ENCODE measurements at places on chromosomes 1 and 21. TPM values are rescaled to one million over a fixed set of nuclear protein-coding genes. Genes with fewer than 3 reads are reported as not detected.
A peak's percentile ranks its signal among the peaks of the same experiment; 100 is the strongest.

DNA sequence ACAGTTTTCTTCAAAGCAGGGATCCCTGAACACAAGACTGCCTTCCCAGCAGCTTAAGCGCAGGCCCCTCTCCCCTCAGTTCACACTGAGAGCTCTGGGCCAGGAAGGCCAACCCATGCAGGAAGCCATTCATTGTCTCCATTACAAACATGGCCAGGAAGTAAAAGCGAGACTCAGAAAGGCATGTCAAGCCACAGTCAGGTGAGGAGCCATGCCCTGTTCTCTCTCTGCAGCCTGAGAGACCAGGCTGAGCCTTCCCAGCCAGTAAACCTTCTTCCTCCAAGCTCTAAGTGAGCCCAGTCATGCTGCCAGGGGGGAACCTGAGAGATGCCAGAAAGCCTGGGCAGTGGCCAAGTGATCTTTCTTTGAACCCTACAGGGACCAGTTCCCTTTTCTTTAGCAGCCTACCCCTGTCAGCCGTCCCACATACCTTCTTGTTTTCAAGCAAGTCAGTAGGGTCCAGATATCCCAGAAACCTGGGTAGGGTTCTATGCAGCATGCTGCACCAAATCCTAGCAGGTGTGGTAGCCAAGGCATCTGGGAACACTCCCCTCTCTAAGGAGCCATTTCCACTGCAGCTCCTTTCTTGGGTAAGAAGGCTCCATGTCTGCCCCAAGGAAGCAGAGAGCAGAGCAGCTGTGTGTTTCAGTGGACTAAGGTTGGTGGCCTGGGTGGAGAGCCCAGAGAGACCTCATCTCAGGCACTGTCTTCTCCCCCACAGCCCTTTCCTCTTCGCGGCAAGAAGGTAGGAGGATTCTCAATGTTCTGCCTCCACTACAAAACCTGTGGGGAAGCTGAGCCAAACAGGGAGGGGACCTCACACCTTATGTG, 977 bp downstream of the TRAF3IP3 start:
- no peak for DNase-seq

DNA sequence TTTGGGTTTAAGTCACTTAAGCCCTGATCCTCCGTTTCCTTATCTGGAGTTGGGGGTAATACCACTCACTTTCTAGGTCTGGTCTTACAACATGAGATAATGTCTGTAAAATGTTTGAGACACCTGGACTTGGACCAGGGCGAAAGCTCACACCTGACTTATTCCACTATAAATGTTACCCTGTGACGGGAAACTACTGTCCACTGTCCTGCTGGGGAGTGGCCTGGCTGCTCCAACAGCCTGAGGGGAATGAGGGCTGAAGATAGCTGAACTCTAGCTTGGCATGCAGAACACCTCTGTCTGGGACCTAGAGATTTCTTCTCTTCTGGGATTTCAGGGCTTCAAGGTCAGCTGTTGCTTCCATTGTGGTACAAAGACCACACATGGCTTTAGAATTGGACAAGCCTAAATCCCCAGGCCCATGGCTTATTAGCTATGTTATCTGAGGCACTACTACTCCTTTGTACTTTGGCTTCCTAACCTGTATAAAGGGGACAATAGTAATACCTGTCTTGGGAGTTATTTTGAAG, 9.5 kb upstream of the A3GALT2 start:
- DNase-seq: no peak

DNA sequence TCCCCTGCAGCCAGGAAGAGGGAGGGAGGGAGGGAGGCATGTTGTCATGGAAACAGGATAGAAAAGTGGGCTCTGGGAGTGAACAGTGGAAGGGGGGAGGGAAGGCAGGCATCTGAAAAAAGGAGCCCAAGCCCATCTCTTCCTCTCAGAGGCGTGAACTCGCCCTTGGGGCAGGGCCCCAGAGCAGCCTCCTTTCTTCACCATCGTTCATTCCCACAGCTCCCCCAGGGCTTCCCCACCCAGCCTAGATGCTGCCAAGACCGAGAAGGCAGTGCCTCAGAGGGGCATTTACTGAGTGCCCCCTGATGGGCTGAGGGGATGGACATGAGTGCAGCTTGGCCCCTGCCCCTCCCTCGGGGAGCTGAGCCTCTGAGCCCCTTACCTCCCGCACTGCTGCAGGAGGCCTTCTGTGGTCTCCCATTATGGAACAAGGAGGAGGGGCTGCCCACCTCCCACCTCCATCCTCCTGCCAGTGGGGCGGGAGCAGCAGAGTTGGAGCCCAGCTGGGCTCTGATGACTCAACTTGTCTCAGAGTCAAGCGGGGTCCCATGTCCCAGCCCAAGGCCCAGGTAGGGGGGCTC, 39.1 kb upstream of the KIF21B start:
- DNase-seq: no peak

DNA sequence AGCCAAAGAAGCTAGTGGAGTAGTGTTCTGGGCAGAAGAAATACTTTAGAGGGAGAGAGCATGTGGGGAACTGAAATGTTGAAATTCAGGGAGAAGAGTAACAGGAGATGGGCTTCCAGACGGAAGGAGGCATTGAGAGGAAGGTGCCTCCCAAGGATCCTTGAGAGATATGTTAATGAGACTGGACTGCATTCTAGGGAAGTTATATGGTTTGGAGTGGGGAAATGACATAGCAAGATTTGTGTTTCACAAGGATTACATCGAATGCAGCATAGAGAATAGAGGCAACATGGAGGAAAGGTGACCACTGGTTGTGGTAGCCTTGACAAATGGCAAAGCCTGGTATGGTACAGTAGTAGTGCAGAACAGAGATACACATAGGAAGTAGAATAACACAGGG, 160.5 kb upstream of the HMCN1 start:
- no peak for DNase-seq

DNA sequence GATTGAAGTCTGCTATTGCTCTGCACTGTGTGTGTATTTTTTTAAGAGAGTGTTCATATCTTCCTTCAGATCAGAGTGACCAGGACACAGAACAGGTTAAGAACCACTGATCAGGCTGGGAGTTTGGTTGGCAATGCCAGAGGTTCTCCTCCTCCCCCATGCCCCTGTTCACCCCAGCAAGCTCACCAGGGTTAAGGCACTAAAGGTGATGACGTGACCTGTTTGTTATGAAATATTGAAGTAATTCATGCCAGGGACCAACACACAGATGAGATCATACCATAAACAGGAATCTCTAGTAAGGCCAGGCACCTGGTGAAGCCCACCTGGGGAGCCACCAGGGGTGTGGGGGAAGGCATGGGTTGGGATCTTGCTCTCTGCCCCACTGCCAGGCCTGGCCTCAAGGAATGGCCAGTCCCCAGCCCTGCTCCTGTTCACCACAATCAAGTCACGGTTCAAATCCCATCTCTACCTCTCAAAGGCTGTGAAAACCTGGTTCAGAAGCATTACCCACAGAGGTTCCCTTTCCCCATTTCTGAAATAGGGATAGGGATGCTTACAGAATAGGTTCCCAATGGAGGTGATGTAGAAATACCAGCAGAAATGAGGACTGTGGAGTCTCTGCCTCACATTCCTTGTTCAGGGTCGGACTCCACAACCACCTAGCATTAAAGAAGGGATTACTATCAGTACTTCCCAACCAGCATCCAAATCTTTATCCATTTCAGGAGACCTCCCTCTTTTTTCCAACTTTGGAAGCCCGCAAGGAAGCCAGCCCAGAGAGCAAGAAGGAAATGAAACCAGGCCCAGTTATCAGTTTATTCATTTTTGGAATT, 2.4 kb downstream of the ID3 start:
- no peak for DNase-seq

DNA sequence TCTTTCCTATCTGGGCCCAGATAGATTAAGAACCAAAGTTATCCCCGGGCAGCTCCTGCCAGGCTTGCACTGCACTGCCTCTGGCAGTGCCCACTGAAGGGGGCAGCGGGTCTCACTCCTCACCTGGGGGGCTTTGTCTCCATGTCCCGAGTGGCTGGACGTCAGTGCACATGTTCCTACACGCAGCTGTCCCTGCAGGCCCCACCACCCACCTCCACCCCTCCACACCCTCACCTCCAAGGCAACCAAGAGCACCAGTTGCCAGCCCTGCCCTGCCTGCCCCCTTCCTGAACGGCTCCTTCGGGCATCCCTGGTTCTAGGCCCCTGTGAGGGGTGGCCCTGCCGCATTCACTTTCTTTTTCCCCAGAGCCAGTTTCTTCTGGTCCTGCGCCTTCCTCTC, 147.2 kb downstream of the PEX14 start:
- peak; percentile 62 for DNase-seq

DNA sequence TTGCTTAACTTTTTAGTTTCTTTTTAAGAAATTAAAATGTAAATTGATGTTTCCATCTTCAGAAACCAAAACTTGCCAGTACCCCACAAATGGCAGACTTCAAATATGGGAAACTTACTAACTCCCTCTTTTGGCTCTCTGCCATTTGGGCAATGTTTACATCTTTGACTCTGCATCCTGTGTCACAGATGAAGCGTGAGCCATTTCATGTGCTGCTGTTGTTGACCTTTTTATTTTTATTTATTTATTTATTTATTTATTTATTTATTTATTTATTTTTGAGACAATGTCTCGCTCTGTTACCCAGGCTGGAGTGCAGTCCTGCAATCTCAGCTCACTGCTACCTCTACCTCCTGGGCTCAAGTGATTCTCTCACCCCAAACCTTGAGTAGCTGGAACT, 16.0 kb upstream of the COG2 start:
- DNase-seq: no peak

GRCh38 chr1:45348966-45349677, 8.9 kb upstream of the MUTYH start:
- DNase-seq: no peak

- DNase-seq: no peak
Measured at GRCh38 chr1:109959974-109960744, 24.4 kb upstream of the AHCYL1 start.

DNA sequence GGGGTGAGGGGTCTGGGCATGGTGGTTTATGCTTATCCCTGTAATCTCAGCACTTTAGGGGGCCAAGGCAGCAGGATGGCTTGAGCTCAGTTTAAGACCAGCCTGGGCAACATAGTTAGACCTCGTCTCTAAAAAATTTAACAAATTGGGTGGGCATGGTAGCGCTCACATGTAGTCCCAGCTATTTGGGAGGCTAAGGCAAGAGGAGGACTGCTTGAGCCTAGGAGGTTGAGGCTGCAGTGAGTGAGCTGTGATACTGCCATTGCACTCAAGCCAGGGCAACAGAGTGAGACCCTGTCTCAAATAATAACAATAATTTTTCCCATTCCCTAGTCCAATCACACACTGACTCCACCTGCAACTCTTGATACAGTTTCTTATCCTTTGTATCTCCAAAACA, 6.3 kb downstream of the WASF2 start:
- DNase-seq: no peak

DNA sequence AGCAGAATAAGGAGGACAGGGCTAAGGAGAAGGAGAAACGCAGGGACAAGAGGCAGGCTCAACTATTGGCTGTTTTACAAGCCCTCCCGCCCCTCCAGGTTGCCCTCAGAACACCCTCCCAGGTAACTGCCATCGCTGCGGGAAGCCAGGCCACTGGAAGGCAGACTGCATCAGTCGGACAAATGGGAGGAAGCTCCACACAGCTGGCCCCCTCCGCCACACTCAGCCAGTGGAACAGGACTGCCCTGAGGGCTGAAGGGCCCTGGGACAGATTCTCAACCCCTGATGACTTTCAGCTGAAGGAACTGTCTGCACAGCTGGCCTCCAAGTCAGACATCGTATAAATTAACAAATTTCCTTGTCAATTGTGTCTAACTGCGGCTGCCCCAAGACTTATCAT, 21.8 kb downstream of the LRRC3 start:
- no peak for DNase-seq

DNA sequence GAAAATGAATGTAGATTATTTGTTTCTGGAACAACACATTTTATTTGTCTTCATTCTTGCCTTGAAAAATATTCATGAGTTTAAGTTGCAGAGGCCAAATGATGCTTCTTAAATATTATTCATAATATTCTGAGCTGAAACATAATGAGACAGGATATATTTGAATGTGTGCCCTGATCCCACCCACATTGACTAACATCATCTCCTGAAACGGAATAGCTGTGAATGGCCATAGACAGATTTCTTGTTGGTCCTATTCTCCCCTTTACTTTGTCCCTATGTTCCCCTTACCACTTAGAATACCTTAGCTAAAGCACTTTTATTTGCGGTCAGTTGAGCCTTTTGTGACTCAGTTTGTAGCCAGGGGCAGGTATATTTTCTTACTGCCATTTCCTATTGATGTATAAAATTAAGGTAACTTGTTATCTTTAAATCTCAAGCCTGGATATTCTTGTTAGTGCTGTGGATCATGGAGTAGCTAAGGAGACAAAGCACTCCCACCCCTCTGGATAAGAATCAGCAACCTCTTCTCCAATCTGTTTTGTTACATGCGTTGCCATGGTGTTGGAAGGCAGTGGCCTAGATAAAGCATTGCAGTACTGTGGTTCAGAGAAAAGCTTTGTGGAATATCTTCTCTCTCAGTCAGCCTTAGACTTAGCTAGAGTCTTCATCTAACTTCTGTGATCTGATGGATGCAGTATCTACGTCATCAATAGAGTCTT, 478.5 kb upstream of the DEPDC1 start:
- DNase-seq: no peak

GRCh38 chr1:89089962-89090361, 25.0 kb upstream of the GBP1 start:
- DNase-seq: no peak

- DNase-seq: no peak
Measured at GRCh38 chr21:16262091-16262490, 532.3 kb downstream of the USP25 start.

- no peak for DNase-seq
Measured at GRCh38 chr1:209686322-209686721, 11.1 kb downstream of the G0S2 start.

- DNase-seq: peak; percentile 39
Measured at GRCh38 chr1:244796719-244797406, 38.6 kb upstream of the COX20 start.

- DNase-seq: no peak
Measured at GRCh38 chr1:19670787-19671186, 6.1 kb downstream of the HTR6 start.

DNA sequence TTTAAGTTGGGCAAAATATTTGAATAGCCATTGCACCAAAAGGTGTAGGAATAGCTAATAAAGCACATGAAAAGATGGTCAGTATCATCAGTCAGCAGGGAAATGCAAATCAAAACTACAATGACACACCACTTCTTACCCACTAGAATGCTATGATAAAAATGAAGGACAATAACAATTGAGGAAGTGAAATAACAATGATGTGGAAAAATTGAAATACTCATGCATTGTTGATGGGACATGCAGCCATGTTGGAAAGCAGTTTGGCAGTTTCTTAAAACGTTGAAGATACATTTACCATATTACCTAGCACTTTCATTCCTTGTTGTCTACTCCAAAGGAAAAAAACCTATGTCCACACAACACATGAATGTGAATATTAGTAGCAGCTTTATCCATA, 28.4 kb downstream of the HSD3B1 start:
- DNase-seq: no peak

Gene AIRE
- total RNA-seq: not detected

Gene DMRTA2
- not detected for total RNA-seq

Gene FMOD
- total RNA-seq: 0.85 TPM

Gene PCAT6
- 4.5 TPM for total RNA-seq

Gene F5
- total RNA-seq: not detected

Gene ZSWIM5
- total RNA-seq: 0.51 TPM

Measured in chondrocyte (in vitro differentiated cells).